ENCODE measurements at places on chromosomes 7 and 10.

- no peak for DNase-seq
These were observed 337.4 kb downstream of the PRPF18 start for GRCh38 chr10:13924040-13924725.

DNA sequence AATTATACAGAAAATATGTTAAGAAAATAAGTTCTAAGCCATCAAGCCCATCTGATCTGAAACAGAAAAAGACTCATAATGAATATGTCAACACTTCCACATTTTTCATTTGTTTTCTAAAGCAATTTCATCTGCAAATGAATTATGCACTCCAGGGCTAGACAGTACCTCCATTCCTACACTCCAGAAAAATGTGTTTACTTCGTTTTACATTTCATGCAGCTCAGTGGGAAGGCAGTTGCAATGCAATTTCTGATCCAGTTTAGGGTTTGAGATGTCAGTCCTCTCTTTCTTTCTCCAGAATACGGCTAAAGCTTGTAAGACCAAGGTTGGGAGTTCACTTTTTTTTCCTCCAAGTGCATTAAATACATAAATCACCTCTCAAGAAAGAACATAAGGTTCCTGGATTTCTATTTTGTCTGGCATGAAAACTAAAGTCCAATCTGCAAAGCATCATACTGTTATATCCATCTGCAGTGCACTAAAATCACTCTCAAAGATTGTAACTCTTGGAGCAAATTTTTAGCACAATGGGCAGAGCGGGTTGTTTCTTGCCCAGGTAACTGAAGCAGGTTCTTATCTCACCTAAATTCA lies 348.8 kb upstream of the C7orf33 start:
- DNase-seq: no peak

DNA sequence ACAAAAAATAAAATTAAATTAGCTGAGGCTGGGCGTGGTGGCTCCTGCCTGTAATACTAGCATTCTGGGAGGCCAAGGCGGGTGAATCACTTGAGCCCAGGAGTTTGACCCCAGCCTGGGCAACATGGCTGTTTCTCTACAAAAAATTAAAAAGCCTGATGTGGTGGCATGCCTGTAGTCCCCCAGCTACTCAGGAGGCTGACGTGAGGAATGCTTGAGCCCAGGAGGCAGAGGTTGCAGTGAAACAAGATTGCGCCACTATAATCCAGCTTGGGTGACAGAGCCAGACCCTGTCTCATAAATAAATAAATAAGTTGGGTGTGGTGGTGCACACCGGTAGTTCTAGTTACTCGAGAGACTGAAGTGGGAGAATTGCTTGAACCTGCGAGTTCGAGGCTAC lies 65.1 kb downstream of the GNA12 start:
- no peak for DNase-seq

DNA sequence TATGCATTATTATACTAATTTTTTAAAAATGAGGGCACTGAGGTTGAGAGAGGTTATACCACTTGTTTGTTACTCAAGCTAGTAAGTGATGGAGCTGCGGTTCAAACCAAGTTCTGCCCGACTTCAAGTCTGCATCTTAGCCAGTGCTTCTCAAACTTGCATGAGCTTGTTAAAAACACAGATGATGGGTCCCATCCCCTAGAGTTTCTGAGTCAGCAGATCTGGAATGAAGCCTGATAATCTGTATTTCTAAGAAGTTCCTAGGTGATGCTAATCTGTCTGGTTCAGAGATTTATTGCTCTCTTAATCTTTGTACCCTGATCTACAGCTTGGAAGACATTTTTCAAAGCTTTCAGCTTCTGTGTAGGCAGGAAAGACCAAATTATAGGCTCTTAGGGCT lies 67.7 kb upstream of the CC2D2B start:
- no peak for DNase-seq

GRCh38 chr7:140674899-140675701 lies 2.4 kb downstream of the ADCK2 start:
- DNase-seq: no peak

- no peak for DNase-seq
These were observed 207.6 kb downstream of the SKIDA1 start for GRCh38 chr10:21317902-21318301.

- DNase-seq: no peak
These were observed 153.6 kb downstream of the AOAH start for GRCh38 chr7:36570528-36571189.

- DNase-seq: peak; percentile 26
These were observed 141.3 kb upstream of the VKORC1L1 start for GRCh38 chr7:65731562-65732035.

GRCh38 chr7:96388620-96389383 lies 66.9 kb upstream of the SLC25A13 start:
- DNase-seq: no peak

- no peak for DNase-seq
These were observed 59.9 kb downstream of the SGMS1 start for GRCh38 chr10:50563906-50564305.

GRCh38 chr7:101731502-101732084 lies 85.8 kb upstream of the CUX1 start:
- no peak for DNase-seq

DNA sequence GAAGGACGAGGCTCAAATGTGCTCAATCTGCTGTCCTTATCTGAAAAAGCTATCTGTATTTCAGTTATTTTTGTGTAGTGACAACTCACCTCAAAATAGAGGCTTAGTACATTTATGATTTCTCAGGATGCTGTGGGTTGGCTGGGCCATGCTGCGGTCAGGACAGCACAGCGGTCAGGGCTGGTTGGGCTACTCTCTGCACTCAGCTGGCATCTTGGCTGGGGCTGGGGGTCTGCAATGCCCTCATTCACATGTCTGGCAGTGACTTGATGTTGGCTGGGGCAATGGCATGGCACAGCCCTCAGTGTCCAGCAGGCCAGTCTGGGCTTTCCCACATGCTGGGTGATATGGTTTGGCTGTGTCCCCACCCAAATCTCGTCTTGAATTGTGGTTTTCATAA lies 15.6 kb upstream of the INMT start:
- no peak for DNase-seq

GRCh38 chr7:51031791-51032515 lies 249.3 kb upstream of the GRB10 start:
- DNase-seq: no peak

DNA sequence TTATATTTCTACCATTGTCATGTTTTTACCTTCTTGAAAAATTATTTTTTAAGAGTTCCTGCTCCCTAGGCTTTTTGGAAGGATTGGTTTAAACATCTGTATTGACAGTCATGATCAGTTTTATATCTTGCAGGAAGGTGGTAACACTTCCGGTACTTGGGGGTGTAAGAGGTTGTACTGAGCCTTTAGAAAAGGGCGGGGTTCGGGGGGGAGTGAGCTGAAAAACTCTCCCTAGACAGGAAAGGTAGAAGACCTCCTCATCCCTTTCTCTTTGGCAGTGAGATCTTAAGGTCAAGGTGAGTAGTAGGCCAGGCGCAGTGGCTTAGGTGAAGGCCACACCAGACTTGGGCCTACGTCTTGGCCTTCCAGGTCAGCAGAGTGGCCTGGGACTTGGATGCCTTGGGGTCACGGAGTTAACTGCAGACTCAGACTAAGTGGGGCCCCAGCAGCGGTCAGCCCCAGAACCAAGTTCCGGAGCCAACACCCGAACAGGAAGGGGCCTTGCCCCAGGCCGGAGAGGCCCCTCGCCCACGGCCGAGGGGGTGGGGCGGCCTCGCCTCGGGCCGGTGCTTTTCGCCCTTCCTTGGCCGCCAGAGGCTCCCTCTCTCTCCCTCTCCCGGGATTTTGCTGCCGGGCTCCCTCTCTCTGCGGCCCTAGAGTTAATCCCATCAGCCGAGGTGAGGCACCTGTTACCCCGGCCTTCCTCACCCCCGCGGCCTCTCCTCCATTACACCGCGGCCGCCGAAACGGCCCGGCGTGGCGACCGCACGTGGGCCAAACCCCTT lies at the start of gene PPP1R9A:
Gene PPP1R9A, plus strand, starts transcription at position 569 of the 785 bp plus-strand sequence. CDS start 2,520 bp downstream, outside the sequence.
- DNase-seq: no peak

DNA sequence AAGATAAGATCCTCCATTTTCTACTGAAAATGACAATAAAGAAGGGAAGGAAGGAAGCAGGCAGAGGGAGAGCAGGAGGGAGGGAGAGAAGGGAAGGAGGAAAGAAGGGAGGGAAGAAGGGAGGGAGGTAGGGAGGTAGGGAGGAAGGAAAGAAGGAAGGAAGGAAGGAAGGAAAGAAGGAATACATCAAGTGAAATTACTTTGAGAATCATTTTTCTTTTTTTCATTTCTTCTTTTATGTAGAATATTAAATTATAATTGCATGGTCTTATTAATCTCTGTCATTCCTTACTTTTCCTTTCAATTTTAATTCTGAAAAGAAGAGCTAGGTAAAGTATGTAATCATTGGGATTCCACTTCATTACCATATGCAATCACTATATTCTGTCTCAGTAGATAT lies 97.8 kb downstream of the PLXDC2 start:
- no peak for DNase-seq

GRCh38 chr10:10865303-10865702 lies 152.4 kb upstream of the CELF2 start:
- no peak for DNase-seq

- no peak for DNase-seq
These were observed 211.3 kb downstream of the SKIDA1 start for GRCh38 chr10:21314111-21314626.

DNA sequence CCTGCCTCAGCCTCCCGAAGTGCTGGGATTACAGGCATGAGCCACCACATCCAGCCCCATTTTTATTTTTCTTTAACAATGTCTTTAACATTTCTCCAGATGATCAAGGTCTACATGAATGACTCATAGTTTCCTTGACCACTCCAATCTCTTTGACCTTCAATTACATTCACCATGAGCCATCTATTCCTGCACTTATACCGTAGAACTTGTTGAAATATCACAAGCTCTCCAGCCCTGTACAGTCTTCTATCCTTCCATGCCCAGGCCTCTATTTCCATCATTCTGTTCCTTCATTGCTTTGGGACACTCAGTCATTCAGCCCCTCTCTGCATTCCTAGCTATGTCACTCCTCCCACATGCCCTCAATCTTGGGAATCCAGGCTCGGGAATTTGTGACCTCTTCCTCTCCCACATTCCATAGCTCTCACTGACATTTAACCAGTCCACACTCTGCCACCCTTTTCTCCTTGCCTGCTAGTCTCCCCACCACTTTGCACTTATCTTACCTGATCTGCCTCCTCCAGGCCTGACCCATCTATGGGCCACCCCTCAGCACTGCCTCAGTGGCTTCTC lies 151.8 kb upstream of the STK17A start:
- DNase-seq: no peak

- no peak for DNase-seq
These were observed 53.7 kb downstream of the TAF3 start for GRCh38 chr10:7872041-7872442.

DNA sequence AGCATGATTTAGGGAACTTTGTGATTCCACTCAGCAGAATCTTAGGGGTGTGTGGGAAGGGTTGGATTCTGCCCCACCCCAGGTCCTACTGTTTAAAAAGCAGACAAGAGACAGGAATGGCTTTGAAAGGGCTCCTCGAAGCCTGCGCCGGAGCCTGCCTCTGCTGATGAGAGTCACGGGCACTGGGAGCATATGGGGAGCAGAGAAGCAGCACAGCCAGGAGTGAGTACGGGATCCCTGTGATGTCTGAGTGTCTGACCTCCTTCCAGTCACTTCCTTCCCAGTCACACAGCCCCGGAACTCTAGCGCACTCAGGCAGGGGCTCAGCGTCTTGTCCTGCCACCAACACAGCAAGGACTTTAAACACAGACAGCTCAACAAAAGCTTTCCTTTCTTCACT lies 514.9 kb upstream of the DPP6 start:
- DNase-seq: no peak

GRCh38 chr10:74474022-74474713 lies 323.1 kb downstream of the ADK start:
- no peak for DNase-seq

DNA sequence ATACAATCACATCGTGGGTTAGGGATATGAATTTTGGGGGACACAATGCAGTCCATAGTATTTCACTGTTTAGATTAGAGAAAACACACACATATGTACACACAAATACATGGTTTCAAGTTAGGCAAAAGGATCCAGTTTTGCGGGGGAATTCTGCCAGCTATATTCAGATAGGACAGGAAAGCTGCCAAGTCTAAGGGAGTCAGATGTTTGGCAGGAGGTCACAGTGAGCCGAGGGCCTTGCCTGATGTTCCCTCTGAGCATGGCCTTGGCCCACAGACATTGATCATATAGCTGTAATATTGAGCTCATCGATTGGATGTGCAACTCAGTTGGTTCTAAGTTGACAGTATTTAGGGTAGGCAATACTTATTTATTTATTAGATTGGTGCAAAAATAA lies 122.8 kb downstream of the ADRA2A start:
- no peak for DNase-seq

DNA sequence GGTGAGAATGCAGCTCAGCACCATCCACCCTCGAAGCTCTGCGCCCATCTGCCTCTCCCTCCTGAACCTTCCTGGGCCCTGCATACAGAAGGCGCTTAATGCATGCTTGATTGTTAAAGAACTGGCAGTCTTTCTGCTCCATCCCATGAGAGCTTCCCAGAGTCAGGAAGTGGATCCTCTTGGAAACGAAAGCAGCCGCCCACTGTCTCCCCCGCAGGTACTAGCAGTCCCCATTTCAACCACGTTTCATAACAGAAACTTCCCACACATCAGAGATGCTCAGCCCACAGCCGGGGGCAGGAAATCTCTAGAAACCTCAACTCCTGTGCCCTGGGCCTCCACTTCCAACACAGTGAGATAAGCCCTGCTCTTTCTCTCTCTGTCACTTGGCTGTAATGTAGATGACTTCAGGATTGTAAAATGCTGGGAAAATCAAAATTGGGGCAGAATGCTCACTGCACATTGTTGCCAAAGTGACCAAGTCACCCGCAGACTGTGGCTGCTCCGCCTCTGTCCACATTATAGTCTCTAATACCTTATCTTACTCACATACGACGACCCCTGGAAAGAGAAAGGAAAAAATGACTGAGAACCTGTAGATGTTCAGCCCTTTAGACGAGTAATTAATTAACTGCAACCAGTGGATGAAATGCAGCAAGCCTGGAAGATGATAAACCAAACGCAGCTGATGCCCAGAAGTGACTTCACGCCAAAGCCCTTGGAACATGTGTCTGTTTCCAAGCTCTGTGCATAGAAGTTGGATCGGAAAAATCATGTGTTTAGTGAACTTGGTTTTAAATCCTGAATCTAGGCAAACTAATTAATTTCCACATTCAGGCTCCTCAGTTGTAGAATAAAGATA lies 28.5 kb downstream of the GSDME start:
- peak; percentile 17 for DNase-seq

GRCh38 chr10:131245475-131246059 lies 66.0 kb downstream of the TCERG1L start:
- DNase-seq: no peak

GRCh38 chr10:8691498-8692017 lies 637.1 kb downstream of the GATA3 start:
- no peak for DNase-seq

All from activated T-helper 2 cell treated with anti-CD3 and anti-CD28 coated beads, Interferon-gamma antibody, Interleukin-2, Interleukin-4, amounts not matched to agents 10 μg/mL and 5 μg/mL and 100 μg/mL, durations not matched to agents 14 hours and 24 hours and 36 hours (primary cell).